ENCODE measurements at places on chromosomes 16 and 17. TPM values are rescaled to one million over a fixed set of nuclear protein-coding genes. Genes with fewer than 3 reads are reported as not detected.
A peak's percentile ranks its signal among the peaks of the same experiment; 100 is the strongest.

DNA sequence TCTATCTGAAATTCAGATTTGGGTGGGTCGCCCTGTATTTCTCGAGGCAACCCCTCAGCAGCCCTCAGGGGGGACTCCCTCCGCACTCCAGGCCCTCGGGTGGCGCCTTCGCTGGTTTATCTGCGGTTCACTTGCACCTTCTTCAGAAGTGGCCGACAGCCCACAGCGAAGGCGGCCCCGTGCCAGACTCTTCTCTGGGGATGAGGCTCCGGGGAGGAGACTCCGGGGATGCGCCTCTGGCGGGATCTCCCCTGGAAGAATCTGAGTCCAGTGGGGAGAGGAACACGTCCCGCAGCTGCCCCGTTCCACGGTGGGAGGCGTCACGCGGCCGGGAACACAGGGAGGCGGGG, 63.9 kb upstream of the DNAJA2 start:
- peak overlapping the region; percentile 60 for H3K27ac ChIP-seq
- peak; percentile 38 for DNase-seq
- H3K36me3 ChIP-seq, result no peaks in the 10 kb centered on the region
- peaks cover 7% of the 10 kb centered on the region for H3K27me3 ChIP-seq
- no peaks in the 10 kb centered on the region for H3K4me1 ChIP-seq

GRCh38 chr17:41919840-41920579, 1.3 kb upstream of the ACLY start:
- no peaks in the 10 kb centered on the region for H3K36me3 ChIP-seq
- peaks cover 24% of the 10 kb centered on the region for H3K4me1 ChIP-seq
- no peak for DNase-seq
- peak overlapping the region; percentile 96 for H3K27ac ChIP-seq
- H3K27me3 ChIP-seq, result no peaks in the 10 kb centered on the region

- H3K4me3 ChIP-seq, result no peak overlapping the region
- no peaks in the 10 kb centered on the region for H3K27me3 ChIP-seq
- DNase-seq, result peak; percentile 88
- H3K27ac ChIP-seq, result peak overlapping the region; percentile 60
- peaks cover 60% of the 10 kb centered on the region for H3K4me1 ChIP-seq
Measured at GRCh38 chr16:20868890-20869289, 31.3 kb downstream of the DCUN1D3 start.

The PRAC1 gene
- total RNA-seq, result not detected

Data from transverse colon (tissue), 4 donors.